ENCODE measurements at places on chromosomes 4 and X.

DNA sequence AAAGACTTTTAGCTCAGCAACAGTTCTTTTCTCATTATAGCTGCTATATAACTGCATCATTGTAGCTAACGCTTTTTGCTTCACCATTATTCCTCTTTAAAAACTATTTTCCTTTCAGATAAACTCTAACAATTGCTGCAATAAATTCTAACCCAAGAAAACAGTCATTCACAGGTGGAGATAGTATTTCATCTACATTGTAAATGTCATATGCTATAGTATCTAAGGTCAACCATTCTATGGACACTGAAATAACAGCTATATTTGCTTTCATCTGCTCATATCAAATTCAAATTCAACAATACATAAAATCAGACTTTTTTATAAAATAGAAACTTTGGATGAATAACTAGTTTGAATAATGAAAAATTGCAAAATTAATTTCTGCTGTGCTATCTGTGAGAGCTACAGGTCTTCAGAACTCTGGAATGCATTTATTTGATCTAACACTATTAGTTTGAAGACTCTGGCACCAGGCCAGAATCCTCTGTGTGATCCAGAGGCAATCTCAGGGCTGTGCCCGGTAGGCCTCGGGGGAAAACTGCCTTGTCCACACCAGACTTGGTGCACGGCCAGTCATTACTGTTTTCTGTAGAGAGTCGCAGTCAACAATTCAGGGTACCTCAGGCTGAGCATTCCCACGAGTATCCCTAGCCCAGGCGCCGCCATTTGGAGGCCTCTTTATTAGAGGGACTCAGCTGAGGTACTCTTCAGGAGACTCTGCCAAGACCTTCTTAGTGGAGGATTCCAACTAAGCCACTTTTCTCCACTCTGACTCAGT is 332.4 kb downstream of the SLC7A11 start:
- DNase-seq, result no peak

- DNase-seq, result no peak
These were observed 644.9 kb upstream of the PITX2 start for GRCh38 chr4:111267786-111268185.

DNA sequence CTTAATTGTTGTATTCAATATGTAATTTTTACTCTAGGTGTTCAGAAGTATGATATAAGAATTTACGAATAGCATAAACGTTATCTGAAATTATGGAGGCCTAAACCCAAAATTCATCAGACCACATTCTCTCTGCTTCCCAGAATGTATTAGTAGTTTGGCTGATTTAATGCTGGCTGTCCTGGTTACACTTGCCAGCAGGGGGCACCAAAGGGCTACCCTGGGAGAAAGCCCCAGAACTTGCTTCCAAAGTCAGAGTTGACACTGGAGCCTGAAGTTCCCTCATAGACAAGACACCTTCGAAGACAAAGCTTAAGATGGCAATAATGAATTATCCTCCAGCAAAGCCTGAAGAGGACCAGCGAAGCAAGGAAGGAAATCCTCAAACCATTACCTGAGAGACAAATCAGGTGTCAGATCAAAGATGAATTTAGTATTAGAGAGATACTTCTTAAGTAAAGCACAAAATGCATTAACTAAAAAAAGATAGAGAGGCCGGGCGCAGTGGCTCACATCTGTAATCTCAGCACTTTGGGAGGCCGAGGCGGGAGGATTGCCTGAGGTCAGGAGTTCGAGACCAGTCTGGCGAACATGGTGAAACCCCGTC is 11.3 kb upstream of the ANOS1 start:
- DNase-seq, result peak; percentile 46

- DNase-seq, result peak; percentile 11
These were observed 143.7 kb upstream of the PABPC4L start for GRCh38 chr4:134345244-134345643.

GRCh38 chr4:44553180-44553579 is 98.2 kb downstream of the YIPF7 start:
- peak; percentile 57 for DNase-seq

DNA sequence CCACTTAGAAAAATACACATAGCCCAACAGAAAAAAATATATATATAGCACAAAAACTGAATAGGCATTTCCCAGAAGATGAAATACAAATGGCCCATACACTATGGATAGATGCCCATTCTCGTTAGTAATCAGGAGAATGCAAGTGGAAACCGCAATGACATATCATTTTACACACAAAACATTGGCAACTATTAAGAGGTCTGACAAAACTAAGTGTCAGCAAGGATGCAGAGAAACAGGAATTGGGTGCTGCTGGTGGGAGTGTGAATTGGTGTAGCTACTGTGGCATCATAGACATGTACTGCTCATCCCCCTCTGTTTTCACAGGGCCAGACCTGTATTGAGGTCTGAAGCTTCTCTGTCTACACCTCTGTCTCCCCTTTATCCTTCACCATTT is 320.0 kb downstream of the IDS start:
- peak; percentile 0 for DNase-seq

- DNase-seq, result no peak
These were observed 149.6 kb upstream of the MID1 start for GRCh38 chrX:10769696-10770619.

- DNase-seq, result no peak
These were observed 25.2 kb downstream of the RWDD4 start for GRCh38 chr4:183633476-183634400.

DNA sequence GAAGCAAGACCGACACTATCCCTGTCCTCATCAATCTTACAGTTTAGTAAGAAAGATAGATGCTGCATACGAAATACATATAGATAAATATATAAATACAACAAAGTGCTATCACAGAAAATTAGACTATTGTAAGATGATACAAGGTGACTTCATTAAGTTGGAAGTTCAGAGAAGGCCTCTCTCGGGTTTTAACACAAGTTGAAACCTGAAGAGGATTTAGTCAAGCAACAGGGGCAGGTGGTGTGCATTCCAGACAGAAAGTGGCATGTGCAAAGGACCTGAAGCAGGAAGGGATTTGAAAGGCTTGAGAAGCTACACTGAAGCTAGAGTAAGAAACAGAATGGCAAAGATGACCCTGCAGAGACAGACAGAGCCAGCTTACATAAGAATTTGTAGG is 36.5 kb downstream of the USP46 start:
- DNase-seq, result no peak

- DNase-seq, result no peak
These were observed 401.3 kb upstream of the NDST4 start for GRCh38 chr4:115514675-115515074.

- no peak for DNase-seq
These were observed at the start of gene ESX1 for GRCh38 chrX:104254442-104255115. TSS of gene ESX1 (minus strand) at chrX:104254933. CDS start at chrX:104254849, 84 bp downstream.

- DNase-seq, result peak; percentile 12
These were observed 43.2 kb downstream of the PGRMC2 start for GRCh38 chr4:128244379-128244778.

- no peak for DNase-seq
These were observed 12.3 kb upstream of the SYTL5 start for GRCh38 chrX:37993837-37994619.

GRCh38 chrX:30649859-30650258 is 3.4 kb upstream of the GK start:
- DNase-seq, result peak; percentile 41

GRCh38 chr4:94813221-94813620 is 55.5 kb downstream of the BMPR1B start:
- DNase-seq, result no peak

DNA sequence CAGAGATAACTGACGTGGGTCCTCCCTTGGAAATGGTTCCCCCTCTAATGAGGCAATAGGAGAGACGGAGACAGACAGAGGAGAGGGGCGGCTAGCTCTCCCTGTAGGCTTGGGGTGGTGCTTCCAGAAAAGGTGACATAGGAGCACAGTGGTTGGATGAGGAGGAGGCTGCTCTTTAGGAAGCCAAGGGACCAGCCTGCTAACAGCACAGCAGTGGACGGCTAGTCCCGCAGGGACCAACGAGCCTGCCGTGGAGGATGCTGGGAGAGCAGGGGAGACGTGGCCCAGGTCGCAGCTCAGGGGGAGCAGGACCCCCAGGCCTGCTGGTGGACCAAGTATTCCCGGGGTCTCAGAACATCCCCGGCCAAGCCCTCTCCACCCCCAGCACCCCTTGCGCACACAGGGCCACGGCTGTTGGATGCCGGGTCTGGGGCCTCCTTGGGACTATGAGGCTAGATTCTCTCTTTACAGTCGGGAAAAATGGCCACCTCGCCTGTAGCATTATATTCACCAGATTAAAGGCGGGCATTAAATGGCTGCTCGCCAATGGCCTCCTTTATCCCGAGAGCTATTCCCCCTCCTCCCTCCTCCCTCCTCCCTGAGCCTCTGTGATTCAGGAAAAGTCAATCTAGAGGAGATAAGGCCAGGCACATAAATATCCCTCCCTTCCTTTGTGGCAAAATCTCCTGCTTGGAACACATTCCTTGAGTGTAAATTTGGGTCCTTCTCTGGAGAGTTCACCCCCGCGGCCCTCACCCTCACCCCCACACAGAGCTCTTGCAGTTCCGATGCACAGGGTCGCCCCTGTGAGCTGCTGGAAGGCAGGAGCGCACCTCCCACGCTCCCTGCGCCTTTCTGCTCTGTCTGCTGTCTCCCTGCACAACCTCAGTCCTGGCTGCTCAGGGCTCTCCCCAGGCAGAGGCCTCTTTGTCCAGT is 30.5 kb upstream of the NSG1 start:
- no peak for DNase-seq

DNA sequence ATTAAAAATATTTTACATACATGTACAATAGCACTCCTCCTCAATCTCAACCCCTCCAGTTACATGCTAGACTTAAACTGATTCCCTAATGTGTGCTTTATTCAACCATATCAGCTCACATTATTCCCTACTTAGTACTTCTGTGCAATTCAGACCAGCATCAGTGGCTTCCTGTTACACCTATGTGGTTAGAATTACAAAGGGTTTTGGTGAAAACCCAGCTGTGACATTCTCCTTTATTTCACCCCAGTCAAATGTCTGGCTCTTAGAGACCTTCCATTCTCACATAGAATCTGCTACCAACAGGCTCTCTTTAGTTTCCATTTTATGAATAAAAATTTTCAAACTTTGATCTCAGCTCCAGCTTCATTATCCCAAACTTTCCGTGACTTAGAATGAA is 85.2 kb upstream of the SLC7A11 start:
- DNase-seq, result no peak

GRCh38 chr4:16111533-16111932 is 27.7 kb upstream of the PROM1 start:
- DNase-seq, result no peak

GRCh38 chr4:6582889-6583490 is 8.0 kb downstream of the MAN2B2 start:
- DNase-seq, result peak; percentile 57

- DNase-seq, result no peak
These were observed 49.5 kb downstream of the GAK start for GRCh38 chr4:882646-883045.

- DNase-seq, result peak; percentile 93
These were observed 10.7 kb downstream of the LIAS start for GRCh38 chr4:39469429-39470077.

GRCh38 chr4:83503974-83504373 is 19.1 kb upstream of the ABRAXAS1 start:
- no peak for DNase-seq

DNA sequence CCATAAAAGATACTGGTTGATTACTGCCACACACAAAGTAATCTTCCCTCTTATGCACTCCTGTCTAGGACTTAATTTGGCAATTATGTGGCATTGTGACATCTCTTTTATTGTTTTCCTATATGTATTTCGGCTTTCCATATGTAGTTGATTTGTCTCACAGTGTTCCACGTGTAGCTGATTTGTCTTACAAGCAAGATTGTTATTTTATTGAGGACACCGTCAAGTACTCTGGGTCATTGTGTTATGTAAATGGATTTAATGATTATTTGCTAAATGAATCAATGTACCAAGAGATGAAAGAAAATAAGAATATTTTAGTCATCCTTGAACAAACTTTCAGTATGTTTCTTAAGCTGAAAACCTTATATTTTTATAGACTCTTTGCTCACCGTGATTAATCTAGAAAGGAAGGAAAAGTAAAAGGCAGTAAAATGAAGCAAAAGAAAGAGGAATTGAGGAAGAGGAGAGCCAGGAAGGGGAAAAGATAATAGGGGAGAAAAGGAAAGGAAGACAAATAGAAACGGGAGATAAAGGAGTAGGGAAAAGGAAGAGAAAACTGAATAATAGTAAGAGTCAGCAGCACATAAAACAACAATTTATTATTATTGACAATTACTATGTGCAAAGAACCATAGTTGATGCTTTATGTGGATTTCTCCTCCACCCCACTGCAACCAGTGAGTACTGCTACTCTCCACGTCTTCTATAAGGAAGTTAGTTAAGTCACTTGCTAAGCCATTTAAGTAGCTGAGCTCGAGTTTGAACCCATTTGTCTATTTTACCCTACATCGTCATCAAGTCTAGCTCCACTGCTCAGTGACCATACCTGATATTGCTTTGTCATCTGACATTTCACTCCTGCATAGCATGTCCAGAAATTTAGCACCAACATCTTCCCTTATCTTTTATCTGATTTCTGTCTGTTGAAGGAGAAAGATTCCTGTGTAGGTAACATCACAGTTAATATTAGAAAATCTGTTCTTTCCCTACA is 336.5 kb downstream of the BMPR1B start:
- DNase-seq, result no peak

DNA sequence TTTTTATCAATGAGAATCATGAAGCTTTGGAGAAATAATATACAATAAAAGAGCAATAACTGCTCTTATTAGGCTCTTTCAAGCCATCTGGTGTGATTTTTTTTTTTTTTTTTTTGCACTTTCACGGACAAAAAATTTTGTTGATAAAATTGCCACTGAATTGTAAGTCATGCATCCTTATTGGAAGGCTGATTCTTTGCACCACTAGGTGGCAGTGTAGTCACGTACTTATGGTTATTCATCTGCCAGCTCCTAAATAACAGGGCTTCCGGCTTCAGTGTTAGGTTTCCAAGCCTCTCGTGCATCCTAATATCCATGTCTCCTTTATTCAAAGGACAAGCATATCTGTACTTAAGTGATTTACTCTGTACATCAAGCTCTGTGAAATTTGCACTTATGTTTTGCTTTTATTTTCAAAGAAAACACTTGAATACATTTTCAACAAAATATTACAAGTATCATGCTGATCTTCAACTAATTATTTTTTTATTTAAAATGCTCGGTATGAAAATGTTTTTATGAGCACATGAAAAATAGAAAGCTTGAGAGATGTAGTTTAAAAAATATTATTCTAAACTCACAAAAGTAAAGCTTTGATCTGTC is 1578.3 kb upstream of the TENM3 start:
- peak; percentile 80 for DNase-seq

DNA sequence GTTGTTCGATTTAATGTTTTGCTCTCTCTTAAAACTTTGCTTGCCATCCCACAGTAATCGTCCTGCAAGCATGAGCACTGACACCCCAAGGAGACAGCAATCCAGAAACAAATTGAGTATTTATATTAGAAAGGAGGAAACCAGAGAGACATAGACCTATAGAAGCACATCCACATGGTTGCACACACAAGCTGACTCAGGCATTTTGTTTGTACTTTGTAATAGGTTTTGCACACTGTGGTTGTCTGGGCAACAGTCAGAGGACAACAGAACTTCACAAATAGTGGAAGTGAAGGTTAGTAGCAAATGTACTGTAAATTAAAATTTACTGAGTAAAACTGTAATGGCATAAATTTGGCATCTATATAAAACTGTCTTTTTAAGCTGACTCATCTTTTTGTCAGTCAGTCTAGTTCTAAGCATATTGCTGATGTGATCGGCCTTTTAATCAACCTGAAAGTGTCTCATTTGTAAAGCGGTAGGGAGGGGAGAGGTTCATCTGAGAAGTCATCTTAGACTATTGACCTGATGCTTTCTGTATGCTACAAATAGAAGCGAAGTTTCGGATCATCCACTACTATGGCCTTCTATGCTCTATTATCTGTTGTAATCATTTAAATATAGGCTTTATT is 1624.7 kb downstream of the ARAP2 start:
- peak; percentile 33 for DNase-seq

Data from RKO (cell line).